ENCODE measurements at places on chromosomes 3 and 15.

GRCh38 chr3:195820901-195821300, 9.2 kb upstream of the MUC4 start:
- no peak for DNase-seq

DNA sequence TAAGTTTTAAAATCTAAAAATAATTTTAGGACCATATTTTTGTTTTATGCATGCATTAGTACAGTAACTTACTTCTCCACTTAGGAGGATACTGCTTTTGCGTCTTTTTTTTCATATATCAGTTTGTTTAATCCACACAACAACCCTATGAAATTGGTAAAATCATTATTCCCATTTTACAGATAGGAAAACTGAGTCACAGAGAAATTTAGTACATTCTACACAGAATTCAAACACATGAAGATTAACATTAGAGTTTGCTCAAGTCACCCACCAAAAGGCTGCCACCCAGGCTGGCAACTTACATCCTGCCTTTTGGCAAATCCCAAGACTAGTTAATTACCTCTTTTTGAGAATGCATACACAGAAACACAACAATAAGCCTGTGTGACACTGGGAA, 28.7 kb downstream of the TNIK start:
- no peak for DNase-seq

- DNase-seq, result no peak
Measured at GRCh38 chr15:66658044-66658443, 44.0 kb upstream of the SMAD6 start.

DNA sequence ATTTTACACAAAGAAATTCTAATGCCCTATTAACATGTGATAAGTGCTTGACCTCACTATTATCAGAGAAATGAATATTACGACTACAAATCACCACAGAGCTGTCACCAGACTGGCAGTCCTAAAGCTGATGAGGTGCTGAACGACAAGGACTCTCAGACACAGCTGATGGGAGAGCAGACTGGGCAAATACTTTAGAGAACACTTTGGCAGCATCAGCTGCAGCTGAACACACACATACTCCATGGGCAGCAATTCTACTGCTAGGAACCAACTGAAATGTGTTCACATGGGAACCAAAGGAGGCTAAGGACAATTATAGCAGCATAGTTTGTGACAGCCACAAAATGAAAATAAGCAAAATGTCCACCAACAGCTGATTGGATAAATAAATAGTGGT, 45.5 kb downstream of the SUSD5 start:
- DNase-seq, result no peak

GRCh38 chr15:62275831-62276230, 110.7 kb upstream of the C2CD4B start:
- DNase-seq, result no peak

DNA sequence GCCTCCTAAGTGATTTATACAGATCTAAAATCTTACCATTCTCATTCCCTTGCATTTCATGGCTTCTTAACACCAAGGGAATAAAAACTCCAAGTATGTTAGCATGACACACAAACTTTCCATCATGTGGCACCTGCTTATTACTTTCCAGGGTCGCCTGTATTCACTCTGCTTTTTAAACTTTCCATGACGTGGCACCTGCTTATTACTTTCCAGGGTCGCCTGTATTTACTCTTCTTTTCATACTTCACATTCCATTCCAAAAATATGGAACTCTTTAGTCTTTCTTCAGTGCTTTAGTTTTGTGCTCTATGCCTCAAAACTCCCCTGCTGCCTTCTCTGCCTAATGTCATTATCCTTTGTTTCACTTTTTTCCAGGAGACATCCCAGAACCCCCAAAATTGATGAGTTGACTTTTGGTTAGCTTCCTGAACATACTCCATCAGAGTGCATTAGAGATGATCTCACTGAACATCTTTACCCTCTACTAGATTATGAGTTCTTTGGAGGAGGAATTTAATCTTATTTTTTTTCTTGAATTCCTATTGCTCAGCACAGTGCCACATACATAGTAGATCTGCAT, 47.0 kb downstream of the CALML4 start:
- DNase-seq, result no peak

DNA sequence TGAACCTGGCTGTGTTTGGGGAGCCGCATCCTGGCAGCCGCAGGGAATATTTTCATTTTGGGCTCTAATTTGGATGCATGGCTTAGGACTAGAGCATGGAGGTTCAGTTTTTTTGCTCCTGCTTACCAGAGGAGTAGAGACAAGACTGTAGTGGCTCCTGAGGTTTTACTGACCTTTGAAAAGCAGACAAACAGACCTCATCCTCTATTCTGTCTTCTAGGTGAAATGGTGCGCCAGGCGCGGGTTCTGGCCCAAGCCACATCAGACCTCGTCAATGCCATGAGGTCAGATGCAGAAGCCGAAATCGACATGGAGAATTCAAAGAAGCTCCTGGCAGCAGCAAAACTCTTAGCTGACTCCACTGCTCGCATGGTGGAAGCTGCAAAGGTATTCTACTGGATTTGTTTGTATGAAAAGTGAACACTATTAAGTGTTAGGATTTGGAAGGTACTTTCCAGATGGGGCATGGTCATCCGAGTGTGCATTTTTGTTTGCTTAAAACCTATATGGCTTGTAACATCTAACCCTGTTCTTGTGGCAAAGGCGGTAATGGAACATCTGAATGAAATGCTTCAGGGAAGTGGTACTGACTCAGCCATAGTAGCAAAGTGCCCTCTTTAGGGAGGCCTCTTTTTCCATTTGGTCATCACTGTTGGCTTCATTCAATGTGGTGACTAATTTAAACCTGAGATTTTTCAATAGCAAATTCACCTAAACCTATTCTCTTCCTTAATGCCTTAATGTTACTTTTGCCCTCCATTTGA, 330.7 kb upstream of the TPM1 start:
- no peak for DNase-seq

DNA sequence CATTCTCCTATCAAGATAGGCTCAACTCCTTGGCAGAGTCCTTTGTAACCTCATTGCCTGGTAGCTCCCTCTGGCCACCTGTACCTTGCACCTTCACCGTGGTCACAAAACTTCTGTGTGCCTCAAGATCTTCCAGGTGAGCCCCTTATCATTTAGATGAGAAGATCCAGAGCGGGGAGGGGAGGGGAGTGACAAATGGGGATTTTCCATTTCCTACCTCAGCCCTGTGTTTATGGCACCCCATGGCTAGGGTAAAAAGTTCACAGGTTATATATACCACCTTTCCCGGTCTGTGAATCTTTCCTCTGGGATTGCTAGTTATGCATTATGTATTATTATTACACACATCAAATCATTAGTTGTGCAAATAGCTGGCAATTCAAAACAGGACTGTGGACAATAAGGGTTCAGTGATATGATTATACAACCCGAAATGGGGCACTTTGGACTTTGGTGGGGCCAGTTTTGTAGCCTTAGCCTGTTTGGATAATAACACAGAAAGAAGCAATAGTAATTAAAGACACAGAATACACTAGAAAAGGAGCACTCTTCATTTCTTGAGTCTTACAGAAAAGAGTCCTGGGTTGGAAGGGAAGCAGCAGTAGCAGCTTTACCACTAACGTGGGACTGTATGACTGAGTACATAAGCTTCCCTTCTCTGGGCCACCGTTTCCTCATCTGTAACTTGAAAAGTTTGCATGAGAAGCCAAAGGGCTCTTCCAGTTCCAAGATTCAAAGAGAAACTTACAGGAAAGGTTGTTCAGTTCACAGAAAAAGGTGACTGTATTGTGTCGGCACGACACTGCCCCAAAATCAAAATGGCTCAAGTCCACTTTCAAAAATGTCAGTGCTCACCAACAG, 7.1 kb downstream of the TLE3 start:
- no peak for DNase-seq

DNA sequence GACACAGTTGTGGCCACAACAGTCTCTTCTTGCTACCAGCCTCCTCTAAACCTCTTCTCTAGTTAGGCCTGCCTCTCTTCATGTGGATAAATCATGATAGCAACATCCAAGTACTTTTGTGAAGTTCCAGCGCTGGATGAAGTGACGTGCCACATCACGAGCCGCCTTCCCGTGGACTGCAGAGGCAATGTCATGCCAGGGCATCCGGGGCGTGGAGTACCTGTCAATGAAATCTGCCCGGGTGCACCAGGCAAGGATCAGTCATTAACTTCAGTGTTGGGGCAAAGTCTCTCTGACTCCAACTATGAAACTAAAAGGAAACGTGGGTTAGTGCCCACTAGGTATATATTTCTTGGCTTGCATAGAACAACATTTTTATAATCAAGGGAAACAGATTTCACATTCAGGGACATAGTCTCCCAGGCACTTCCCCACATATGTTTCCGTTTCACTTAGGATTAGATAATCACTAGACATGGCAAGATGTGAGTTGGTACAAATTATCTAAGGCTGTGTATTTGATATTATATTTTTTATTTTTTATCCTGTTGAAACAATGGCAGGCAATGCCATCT, 133.6 kb downstream of the PLD1 start:
- no peak for DNase-seq

DNA sequence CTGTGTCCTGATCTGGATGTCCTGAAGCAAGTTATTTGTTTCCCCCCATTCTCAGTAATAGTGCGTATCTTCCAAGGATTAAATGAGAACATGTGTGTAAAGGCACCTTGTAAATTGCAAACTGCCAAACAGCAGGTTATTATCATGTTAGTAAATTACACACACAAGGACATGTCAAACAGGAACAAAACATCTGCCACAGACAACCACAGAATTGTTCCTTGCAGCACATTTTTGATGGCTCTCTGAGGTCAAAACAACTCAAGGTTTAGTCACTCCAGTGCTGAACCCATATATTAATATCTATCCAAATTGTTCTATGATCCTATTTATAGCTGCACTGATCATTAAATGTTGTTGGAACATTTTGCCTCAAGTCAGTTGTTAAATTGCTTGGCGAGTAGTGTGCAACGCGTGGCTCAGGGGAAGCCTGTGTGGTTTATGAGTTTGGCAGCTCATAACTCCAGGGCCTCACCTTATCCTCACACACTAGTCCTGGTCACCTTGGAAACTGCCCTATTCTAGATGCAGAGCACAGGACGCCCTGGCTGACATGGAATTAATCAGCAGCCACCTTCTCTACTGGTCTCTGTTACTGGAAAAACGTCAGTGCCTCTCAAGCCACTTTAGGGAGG, 46.3 kb upstream of the CDV3 start:
- no peak for DNase-seq

DNA sequence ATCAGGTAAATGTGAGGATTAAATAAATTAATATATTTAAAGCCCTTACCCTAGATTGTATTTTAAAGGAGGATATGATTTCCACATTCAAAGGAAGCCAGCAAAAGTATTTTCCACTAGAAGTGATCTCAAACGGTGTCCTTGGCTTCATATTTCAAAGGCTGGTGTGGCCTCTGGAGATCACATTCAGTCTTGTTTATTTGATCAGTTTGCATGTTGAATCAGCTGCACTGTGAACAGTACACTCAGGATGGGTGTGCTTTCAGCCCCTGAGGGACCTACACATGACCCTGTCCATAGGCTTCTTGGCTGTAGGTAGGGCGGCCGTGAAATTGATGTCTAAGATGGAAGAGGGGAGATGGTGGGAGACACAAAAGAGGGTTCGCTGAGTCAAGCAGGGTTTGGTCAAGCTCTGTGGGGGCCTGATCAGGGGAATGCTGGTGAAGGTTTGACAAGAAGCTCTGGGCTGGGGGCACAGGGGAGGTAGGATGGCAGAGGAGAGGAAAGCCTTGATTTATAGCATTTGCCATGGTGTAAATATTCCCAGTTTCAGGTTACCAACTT, 21.9 kb downstream of the CYP8B1 start:
- DNase-seq, result no peak

GRCh38 chr15:70302360-70302759, 204.6 kb upstream of the TLE3 start:
- DNase-seq, result no peak

DNA sequence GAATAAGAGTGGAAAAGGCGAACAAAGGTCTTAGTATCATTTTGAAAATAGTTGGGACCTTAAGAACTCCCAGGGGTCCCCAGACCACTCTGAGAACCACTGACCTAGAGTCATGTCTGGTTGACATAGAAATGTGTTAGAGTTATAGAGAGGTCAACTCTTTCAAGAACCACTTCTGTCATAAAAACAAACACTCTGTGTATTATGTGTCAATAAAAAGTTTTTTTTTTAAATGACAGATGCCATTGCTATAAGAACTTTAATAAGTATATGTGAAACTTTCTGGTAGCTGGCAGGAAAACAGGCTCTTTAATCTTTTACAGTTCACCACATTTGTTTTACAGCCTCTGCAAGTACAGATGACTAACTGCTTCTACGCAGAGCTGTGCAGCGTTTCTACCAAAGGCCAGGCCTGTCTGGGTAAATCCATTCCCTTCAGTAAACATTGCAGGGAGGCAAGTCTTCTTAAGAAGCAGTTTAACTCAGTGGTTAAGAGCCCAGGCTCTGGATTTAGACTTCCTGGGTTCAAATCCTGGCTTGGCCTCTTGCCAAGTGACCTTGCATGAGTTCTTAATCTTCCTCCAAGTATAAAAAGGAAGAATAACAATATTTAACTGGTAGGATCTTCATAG, 56.6 kb downstream of the RFTN1 start:
- DNase-seq, result peak; percentile 54

GRCh38 chr3:158085931-158086330, 20.3 kb downstream of the SHOX2 start:
- no peak for DNase-seq

DNA sequence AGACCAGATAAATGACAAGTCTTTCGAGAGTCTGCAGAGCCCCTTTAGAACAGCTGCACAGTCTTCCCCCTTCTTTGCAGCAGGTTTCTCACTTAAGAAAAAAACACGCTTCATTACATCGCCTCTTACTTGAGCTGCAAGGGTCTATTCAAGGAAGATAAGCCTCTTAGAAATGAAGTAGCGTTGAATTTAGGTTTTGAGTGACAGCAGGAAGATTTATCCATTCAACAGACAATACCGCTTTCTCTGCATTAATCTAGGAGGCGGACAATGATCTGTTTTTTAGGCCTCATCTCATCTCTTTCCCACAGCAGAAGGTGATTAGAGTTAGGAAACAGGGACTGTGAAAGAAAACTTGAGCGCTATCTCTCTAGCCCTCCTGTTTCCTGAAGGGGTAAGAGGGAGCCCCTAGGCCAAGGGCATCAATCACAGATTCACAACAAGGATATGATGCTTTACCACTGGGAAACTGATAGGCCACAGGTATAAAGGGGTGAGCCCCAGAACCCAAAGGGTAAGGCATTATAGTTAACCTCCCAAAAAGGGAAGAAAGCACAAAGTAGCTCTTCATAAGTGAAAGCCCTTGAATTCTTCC, 84.3 kb downstream of the MECOM start:
- DNase-seq, result no peak
